ENCODE measurements at places on chromosomes 5 and 9.
A peak's percentile ranks its signal among the peaks of the same experiment; 100 is the strongest.

GRCh38 chr9:111604054-111604615, 4.7 kb upstream of the PTGR1 start:
- DNase-seq: no peak

GRCh38 chr9:19209188-19209587, 21.3 kb upstream of the DENND4C start:
- DNase-seq: no peak

- DNase-seq: no peak
Observed at GRCh38 chr9:20023961-20024571, 235.2 kb upstream of the SLC24A2 start.

- DNase-seq: no peak
Observed at GRCh38 chr5:172868436-172868923, 34.4 kb downstream of the ERGIC1 start.

- no peak for DNase-seq
Observed at GRCh38 chr5:6498968-6499367, 50.3 kb downstream of the UBE2QL1 start.

DNA sequence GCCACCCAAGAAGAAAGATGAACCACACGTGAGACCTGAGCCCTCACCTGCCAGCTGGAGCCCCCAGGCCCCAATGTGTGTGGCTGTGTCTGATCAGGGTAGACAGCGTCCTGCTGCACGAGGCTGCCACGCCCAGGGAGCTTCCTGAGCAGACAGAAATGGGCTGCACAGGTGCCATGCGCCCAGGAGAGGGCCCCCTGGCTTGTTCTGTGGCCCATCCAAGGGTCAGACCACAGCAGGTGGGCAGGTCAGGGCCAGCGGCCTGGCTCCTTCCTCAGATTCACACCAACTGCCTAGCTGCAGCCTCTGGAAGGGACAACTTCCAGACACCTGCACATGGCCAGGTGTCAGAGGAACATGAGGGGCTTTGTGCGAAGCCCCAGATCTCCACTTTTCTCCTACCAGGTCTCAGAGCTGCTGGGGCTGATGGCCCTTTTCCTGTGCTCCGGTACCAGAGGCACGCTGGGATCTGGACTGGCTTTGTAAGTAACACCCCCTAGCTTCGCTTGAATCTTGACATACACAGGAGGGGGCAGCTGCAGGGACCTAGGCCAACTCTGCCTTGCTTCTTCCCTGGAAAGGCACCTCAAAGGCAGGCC, 10.8 kb downstream of the SARDH start:
- no peak for DNase-seq

- DNase-seq: no peak
Observed at GRCh38 chr9:135889564-135890189, 17.7 kb downstream of the CAMSAP1 start.

DNA sequence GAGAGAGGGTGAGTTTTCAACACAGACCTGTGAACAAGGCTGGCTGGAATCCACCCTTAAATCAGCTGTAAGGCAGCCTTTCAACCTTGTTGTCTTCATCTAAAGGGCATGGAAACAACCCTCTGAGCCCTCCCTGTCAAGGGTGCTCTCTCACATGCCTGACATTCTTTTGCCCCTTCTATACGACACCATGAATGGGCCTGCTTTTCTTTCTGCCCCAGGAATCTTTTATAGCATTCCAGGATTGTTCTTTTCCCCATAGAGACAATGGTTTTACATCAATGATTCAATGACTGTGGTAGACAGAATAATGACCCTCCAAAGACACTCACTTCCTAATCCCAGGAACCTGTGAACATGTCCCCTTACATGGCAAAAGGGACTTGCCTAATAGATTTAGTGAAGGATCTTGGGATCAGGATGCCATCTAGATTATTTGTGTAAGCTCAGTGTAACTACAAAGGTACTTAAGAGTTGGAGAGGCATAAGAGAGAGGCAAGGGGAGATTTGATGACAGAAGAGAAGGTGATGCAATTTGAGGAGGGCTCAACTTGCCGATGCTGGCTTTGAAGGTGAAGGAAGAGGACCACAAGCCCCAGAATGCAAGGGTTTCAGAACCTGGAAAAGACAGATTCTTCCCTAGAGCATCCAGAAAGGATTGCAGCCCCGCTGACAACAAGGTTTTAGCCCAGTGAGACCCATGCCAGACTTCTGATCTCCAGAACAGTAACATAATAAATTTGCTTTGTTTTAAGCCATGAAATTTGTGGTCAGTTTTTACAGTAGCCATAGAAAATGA, 29.2 kb upstream of the HMHB1 start:
- peak; percentile 55 for DNase-seq

DNA sequence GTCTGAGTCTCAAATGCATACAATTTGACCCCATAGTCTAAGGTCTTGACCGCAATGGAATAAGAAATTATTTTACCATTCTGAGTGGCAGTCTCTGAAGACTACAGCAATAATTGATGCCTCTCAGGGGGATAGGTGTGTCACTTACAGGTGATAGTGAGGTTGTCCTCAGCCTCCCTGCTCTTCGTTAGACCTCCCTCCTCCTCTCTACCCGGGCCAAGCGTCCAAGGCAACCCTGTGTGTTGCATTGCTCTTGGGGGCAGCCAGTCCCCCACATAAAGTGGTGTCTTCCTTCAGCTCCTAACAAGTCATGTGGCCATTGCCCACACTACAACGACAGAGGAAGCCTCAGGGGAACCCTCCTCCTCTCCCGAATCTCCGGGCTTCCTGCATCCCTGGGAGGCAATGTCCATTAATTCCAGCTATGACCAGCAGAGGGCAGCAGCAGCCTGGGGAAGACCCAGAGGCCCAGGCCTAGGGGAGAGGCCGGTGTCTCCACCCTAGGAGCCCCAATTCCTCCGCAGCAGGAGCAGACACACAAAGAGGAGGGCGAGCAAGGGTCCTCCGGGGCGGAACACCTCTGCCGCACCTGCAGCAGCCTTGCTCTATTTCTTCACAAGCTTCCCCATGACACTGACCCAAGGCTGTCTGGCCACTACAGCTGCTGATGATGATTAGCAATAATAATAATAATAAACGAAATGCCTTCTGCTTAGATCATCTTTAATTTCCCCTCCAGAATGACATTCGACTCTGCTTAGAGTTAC, 134.8 kb downstream of the KCNIP1 start:
- no peak for DNase-seq

- no peak for DNase-seq
Observed at GRCh38 chr5:106691701-106692100, 979.0 kb downstream of the EFNA5 start.

GRCh38 chr5:100827481-100827889, 75.6 kb downstream of the ST8SIA4 start:
- no peak for DNase-seq

DNA sequence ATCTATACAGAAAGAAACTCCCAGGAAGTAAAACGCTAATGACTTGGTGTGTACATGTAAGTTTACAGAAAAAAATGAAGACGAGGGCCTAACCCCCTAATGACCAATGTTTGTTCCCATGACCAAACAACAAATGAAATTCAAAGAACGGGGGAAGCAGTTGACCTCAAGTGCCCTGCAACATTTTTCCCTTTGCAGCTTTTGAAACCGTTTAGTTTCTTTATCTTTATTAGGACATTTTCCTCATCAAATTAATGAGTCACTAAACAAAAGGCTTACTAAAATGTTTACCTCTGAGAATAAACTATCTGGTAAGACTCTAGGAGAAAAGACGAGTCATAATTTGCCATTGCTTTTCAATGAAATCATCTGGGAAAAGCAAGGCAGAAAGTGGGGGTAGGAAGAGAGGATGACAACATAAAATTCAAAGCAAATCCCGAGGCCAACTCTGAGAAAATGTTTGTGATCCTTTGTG, 57.4 kb downstream of the LHFPL2 start:
- no peak for DNase-seq

DNA sequence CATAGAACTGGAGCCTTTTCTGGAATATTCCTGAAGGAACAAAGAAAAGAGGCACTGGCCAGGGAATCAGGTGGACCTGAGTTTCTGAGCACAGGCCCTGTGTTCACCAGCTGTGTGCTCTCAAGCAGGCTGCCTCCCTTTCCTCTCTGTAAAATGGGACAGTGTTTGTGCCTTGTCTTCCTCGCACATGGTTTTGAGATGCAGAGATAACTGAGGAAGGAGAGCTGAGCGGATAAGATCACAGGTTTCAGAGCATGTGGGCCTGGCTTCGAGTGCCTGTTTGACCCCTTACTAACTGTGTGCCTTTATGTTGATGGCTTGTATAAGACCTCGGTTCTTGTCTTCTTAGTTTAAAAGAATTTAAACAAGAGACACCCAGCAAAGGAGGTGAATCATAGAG, 46.2 kb upstream of the HAND1 start:
- no peak for DNase-seq

GRCh38 chr5:150374651-150375050, 17.2 kb downstream of the TCOF1 start:
- DNase-seq: no peak

DNA sequence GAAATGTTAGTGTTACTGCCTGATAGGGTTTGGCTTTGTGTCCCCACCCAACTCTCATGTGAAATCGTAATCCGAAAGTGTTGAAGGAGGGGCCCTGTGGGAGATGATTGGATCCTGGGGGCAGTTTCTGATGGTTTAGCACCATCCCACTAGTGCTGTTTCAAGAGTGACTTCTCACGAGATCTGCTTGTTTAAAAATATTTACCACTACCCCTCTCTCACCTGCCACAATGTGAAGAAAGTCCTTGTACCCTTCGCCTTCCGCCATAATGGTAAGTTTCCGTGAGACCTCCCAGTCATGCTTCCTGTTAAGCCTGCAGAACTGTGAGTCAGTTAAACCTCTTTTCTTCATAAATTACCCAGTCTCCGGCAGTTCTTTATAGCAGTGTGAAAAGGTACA, 2.6 kb upstream of the RFX3 start:
- no peak for DNase-seq

DNA sequence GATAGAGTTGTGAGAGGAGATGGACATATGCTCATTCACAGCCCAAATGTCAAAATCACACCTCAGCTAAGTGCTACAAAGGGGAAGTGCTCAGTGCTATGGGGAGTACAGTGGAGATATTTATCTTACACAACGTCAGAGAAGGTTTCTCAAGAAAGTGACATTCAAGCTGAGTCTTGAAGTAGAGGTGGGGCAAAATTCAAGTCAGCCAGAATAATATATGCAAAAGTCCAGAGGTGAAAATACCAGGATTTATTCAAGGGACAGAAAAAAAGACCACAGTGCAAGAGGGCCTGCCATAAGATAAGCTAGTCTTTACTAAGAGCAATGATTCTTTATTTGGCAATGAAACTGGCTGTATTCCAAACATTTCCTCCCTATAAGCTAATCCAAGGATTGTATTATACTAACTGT, 327.8 kb upstream of the PIK3R1 start:
- DNase-seq: no peak
